Breast epithelium (tissue), 4 donors: ENCODE measurements at places on chromosomes 1 and 21.

DNA sequence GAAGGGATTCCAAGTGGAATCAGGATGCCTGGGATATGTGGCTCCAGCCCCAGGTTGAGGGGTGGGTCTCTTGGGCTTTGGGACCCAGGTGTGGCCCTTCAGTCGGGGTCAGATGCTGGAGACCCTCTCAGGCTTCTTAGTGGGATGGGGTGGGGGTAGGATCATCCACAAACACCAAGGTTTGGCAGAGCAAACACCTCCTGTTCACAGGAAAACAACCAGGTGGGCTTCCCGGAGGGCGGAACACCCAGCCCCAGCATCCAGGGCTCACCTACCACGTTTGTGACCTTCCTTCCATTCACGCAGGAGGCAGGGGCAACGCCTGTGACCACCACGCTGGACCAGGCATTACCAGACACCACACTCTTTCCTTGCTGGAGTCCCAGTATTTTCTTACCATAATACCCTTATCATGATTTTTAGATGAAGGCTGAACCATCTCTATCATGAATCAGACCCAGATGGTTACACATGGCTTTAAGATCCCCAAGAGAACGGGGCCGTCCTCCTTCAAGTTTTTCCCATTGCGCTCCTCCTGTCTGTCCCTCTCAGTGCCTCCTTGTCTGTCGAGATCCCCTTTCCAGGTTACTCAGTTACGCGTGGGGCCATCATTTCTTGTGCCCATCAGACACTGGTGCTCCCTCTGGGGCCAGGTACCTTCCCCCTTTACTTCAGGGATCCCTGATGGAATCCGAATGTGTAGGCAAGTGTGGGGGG, 428.2 kb downstream of the NPHP4 start:
- H3K27me3 ChIP-seq, result no peaks in the 10 kb centered on the region
- no peak for DNase-seq
- no peaks in the 10 kb centered on the region for H3K36me3 ChIP-seq
- no peaks in the 10 kb centered on the region for H3K4me1 ChIP-seq
- H3K27ac ChIP-seq, result no peak overlapping the region

DNA sequence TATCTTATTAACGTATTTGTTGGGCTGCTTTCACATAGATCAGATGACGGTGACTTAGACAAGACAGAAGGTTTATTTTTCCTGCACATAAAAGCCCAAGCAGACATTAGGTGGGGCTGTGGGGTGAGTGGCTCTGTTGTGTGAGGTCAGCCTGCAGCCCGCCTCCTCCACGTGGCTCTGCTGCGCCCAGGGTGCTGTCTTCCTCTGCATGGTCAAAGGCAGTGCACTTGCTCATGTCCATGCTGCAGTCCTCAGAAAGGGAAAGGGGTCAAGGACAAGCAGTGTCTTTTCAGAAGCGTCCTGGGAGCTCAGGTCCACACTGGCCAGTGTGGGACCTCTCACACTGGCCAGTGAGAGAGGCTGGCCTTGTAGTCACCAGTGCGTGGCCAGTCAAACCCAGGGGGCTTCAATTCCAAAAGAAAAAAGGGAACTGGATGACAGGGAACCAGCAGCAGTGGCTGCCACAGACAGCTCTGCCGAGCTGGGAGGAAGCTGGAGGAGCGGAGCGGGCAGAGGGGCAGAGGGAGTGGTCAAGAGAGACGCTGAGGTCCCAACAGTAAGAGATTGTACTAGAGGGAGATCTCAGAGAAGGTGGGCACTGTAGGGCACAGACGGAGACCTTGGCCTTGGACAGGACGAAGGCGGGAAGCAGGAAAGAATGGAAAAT, 35.9 kb upstream of the SLC45A1 start:
- DNase-seq, result no peak
- H3K4me1 ChIP-seq, result no peaks in the 10 kb centered on the region
- H3K27me3 ChIP-seq, result no peaks in the 10 kb centered on the region

DNA sequence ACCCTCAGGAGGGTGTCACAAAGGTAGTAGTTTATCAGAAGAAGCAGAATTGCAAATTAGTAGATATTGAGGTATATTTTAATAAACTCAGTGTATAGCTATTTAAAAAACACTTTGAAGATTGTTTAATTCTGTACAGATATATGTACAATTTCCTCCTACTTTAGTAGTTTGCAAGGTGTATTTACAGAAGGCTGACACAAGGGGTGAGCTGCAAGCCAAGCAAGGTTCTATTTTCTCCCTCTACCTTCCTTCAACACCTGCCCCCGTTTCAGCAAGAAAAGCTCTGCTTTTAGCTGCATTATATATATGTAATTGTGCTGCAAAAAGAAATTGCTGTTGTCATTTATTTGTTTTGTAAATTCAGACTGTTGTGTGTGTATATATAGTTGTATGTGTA, 674.2 kb upstream of the PKN2 start:
- H3K4me1 ChIP-seq, result no peaks in the 10 kb centered on the region
- H3K4me3 ChIP-seq, result no peak overlapping the region
- no peaks in the 10 kb centered on the region for H3K27me3 ChIP-seq

GRCh38 chr1:200337831-200338230, 72.0 kb downstream of the ZNF281 start:
- no peak overlapping the region for H3K27ac ChIP-seq
- no peak overlapping the region for H3K4me3 ChIP-seq
- H3K27me3 ChIP-seq, result no peaks in the 10 kb centered on the region
- no peak for DNase-seq
- no peaks in the 10 kb centered on the region for H3K36me3 ChIP-seq

DNA sequence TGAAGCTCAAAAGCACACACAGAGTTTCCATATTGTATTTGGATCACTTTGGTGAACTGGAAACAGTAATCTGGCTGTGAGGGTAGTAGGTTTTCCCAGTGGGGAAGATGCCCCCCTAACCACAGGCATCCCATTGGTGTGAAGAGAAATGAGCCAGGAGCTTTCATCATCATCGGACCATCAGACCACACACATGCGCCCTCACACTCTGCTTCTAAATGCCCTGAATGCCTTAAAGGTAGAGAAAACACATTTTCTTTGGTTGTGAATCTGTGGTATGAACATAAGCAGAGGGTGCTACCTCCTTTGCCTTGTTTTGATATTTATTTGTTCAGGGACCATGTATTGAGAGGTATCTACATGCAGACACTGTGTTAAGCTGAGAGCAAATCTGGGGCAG, 79.0 kb upstream of the DNAH14 start:
- DNase-seq, result no peak
- no peaks in the 10 kb centered on the region for H3K4me1 ChIP-seq
- no peaks in the 10 kb centered on the region for H3K36me3 ChIP-seq
- no peak overlapping the region for H3K27ac ChIP-seq
- H3K4me3 ChIP-seq, result no peak overlapping the region

DNA sequence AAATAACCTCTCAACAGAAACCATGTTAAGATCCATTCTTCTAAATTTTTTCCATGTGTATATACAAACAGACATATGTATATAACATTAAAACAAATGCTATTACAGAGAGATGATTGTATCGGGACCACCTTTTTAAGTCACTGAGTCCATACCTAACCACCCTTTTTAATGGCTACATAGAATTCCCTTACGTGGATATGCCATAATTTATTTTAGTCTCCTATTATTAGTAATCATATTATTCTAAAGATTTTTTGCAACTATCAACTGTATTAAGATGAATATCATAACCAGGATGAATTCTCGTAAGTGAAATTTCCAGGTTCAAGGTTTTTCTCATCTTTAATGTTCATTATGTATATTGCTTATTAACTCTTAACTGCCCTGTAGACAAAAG, 259.7 kb downstream of the HHAT start:
- H3K27ac ChIP-seq, result no peak overlapping the region
- DNase-seq, result no peak
- H3K4me3 ChIP-seq, result no peak overlapping the region
- H3K4me1 ChIP-seq, result no peaks in the 10 kb centered on the region
